ENCODE measurements at places on chromosomes 12 and 14.

DNA sequence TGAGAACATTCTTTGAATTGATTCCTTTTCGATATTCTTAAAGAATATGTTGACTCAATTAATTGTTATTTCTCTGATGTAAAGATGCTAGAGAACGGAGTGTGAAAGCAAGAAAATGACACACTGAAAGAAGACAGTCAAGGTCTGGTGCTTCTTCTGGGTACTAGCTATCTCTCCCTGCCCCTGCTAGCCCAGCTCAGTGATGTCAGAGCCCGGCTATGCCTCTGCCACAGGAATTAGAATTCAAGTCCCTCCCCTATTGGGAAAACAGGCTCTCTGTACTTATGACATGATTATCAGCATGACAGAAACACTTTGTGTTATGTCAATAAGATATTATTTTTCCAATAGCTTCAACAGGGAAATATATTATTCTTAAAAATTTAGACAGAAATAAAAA is 252.4 kb downstream of the KCNC2 start:
- no peak for DNase-seq

DNA sequence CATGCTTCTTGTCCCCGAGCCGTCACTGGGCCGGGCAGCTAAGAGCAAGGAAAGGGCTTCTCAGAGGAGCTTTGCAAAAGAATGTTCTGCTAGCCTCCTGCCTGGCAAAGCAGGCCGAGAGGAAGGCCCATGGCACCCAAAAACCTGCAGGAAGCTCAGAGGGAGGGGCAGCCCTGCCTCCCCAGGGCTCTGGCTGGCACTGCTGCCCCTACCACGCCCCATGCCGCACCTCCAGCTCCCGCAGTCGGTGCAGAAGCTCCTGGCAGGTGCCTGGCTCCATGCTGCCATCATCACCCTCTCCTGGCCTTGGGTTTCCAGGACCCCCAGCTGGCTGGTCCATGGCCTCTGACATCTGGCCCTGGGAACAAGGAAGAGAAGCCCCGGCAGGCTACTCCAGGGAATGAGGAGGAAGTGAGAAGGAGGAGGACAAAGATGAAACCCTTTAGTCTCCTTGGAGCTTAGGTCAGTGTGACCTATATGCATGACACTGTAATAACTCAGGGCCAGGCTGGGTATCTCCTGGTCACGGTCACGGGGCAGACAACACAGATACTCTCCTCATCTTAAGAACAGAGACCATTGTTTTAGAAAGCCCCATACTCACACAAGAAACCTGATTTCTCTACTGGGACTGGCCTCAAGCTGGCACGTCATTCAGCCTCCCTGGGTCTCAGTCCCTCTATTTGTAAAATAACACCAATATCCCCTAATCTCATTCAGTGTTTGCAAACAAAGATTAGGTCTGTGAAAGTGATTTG is 24.3 kb downstream of the NCKAP5L start:
- DNase-seq, result peak; percentile 58

DNA sequence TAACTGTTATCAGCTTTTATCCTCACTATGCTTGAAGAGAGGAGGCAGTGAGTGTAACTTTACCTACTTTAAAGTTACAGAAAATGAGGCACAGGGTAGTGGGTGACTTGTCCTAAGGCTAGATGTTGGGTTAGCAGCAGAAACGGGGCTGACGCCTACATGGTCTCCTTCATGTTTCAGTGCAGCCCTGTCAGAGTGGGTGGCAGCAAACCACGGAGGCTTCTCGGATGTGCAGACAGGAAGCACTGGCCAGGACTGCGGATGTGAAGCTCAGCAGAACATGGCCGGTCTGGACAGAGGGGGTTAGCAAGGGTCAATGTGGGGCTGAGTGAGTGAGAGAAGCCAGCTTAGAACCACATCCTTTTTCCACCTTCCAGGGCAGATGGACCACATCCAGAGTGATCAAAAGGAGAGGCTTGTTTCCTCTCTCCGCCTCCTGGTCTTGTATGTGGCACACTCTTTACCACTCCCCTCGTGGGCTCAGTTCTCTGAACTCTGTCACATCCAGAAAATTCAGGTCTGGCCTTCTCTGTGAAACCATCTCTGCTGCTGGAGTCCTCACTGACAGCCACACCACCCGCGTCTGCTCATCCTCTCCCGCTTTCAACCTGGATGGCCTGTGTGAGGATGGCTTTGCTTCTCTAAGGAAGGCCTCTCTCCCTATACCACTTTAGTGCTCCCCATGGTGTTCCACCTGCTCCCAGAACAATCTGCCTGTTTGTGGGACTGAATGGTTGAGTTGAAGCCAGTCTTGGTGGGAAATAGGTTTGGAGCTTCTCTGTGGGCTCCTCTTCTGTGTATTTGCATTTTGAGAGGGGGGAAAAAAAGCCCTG is 14.1 kb downstream of the SUSD6 start:
- DNase-seq, result peak; percentile 56

- no peak for DNase-seq
Observed at GRCh38 chr12:92183575-92183974, 37.9 kb upstream of the BTG1 start.

- no peak for DNase-seq
Observed at GRCh38 chr14:104267895-104268294, 129.5 kb downstream of the KIF26A start.

- peak; percentile 72 for DNase-seq
Observed at GRCh38 chr14:59918824-59919569, 947 bp upstream of the LRRC9 start.

DNA sequence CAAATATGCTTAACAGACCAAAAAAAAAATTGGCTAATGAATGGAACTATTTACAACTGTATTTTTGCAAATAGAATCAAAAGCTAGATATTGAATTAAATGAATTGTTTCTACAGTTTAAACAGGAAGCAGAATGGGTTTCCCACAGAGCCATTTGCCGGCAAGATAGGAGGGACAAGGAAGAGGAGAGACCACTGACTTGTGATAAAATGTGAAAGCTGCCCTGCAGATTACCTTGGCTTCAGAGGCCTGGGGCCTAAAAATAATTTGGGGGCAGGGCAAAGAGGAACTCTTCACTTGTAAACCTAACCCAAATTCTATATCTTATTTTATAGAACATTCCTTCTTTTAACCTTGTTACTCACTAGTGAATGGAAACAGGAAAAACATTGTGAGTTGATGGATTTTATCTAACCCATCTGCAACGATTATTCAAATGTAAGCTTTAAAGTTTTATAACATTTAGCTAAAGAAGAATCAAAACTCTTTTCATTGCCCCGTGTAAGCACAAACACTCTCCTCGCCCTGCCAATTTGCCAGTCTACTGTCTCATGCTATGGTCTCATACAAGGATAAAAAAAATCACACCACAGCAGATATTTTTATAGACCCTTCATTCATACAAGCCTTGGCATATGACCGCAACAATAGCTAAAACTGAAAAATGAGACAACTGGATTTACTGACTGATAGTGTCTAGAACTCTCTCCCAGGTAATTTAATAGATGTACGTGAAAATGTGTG is 49.5 kb upstream of the MDM1 start:
- no peak for DNase-seq

DNA sequence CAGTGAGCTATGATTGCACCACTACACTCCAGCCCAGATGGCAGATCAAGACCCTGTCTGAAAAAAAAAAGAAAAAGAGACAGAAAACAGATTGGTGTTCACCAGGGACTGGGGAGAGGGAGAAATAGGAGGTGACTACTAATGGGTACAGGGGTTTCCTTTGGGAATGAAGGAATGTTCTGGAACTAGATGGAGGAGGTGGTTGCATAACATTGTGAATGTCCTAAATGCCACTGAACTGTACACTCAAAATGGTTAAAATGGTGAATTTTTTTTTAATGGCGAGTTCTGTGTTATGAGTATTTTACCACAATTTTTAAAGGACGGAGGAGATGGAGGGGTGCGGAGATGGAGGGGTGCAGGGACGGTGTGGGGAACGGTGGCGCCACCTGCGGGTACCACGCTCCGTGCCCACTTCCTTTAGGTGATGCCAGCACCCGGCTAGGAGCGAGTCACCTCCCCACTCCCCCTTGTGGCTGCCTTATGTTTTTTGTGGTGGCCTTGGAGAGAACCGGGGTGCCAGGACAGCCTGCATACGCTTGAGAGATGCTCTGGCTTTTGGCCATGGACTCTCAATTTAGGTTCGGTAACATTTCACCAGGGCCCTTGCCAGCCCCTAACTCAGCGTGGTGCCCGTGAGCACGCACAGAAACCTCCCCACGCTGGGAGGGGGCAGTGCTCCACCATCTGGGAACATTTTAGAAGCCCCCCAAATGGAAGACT is 16.1 kb downstream of the UBC start:
- no peak for DNase-seq

DNA sequence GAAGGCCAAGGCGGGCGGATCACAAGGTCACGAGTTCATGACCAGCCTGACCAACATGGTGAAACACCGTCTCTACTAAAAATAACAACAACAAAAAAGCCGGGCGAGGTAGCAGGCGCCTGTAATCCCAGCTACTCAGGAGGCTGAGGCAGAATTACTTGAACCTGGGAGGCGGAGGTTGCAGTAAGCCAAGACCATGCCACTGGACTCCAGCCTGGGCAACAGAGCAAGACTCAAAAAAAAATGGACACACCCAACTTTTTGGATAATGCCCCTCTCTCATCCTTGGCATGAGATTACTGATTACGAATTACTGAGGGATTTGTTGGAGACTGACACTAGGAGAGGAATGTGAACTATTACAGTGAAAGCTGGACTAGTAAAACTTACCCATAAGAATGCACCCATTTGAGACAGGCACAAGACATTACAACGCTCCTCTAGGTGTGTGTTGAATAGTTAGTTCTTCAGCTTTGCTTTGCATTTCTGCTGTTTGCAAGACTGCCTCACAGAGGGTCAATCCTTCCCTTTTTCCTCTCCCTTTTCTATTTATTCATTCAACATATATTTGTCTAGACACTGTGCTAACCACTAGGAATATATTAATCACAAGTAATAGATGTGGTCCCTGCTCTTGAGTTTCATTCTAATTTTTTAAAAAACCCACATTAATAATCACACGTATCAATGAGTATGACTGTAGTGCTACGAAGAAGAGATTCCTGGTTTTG is 46.0 kb upstream of the OR5AU1 start:
- DNase-seq, result no peak

- peak; percentile 98 for DNase-seq
Observed at GRCh38 chr12:57088354-57089270, at the start of gene NAB2. Gene NAB2, plus strand, starts transcription at chr12:57089114. Its CDS starts 158 bp downstream, at chr12:57089272.

- DNase-seq, result no peak
Observed at GRCh38 chr14:61706096-61706690, 10.9 kb downstream of the HIF1A start.

- peak; percentile 82 for DNase-seq
Observed at GRCh38 chr12:25552681-25553080, 402 bp downstream of the LMNTD1 start.

DNA sequence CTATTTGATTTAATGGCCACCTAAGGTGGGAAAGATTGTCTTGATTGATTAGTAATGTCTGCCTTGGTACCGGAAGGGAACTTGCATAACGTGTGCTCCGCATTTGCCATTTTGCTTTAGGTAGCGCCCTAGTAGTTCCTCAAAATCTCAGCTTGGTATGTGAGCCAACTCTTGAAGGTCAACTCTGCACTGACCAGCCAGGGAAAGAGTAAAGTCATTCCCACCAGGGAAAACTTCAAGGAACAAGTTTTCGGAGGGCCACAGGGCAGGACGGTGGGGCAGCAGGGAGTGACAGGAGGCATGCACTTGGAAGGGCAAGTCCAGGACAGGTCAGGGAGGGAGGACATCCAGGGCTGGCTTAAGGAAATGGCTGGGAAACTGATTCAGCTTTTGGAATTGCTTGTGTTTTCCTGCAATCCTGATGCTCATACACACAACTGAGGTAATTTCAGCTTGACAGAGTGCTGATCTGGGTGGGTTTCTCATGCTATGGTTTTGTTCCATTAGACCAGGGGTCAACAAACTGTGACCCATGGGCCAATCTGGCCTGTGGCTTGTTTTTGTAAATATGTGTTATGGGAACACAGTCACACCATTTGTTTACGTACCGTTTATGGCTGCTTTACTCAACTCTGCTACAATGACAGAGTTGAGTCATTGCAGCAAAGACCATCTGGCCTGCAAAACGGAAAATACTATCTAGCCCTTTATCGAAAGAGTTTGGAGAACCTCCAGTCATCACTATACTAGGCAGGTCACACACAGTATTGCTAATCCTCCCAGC is 184.5 kb downstream of the RBM19 start:
- no peak for DNase-seq

DNA sequence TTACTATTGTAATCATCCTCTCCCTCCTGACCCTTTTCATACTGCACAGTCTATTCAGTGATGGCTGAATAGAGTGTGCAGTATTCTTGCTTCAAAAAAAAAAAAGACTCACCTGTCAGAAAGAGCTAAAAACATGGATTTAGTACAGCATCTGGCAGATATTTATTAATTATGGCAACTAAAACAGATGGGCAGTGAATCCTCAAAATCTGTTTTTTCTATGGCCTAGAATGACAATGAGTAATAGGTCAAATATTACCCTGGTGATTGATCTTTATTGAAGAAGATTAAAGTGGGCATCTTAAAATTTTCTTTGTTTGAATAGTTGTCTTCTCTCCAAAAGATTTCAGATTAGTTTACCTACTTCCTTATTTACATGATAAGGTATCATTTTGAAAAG is 543.6 kb downstream of the FOXG1 start:
- no peak for DNase-seq

- DNase-seq, result no peak
Observed at GRCh38 chr14:92439537-92440344, 73.8 kb upstream of the RIN3 start.

GRCh38 chr14:91727121-91727520 is 4.8 kb downstream of the CATSPERB start:
- DNase-seq, result peak; percentile 44

DNA sequence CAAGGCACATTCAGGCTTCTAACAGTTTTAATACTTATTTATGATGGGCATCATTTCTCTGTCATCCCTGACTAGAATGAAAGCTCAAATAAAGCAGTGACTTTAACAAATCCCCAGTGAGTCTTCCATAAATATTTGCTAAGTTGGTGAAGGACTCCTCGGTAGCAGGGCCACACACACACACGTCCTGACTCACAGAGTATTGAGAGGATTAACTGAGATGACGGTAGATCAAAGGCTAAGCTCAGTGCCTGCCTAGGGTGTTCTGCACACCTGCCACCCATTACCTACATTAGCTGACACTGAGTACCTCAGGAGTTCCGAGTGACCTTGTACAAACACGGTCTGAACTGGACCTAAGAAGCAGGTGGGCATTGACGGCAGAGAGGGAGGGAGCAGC is 197.3 kb upstream of the SFSWAP start:
- no peak for DNase-seq

GRCh38 chr14:49249022-49249421 is 337.2 kb downstream of the RPS29 start:
- no peak for DNase-seq

DNA sequence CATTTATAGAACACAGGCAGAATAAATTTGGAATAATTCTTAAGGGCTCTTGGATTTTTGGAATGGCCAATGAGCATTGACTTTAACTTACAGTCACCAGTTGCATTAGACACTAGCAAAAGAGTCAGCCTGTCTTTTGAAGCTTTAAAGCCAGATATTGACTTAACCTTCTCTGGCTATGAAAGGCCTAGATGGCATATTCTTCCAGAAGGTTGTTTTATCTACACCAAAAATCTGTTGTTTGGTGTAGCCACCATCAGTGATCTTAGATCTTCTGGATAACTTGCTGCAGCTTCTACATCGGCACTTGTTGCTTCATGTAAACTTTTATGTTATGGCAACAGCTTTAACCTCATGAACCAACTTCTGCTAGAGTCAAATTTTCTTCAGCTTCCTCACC is 10.4 kb downstream of the PCNX1 start:
- DNase-seq, result no peak

GRCh38 chr12:42588524-42589464 is 752 bp downstream of the PRICKLE1 start:
- peak; percentile 65 for DNase-seq

GRCh38 chr12:23888396-23889068 is 60.9 kb downstream of the SOX5 start:
- DNase-seq, result no peak

- peak; percentile 21 for DNase-seq
Observed at GRCh38 chr12:28563936-28564335, 373.7 kb downstream of the CCDC91 start.
